Left ventricle myocardium superior (tissue), 1 donor: ENCODE measurements at places on chromosomes 6 and 20. TPM values are rescaled to one million over a fixed set of nuclear protein-coding genes. Genes with fewer than 3 reads are reported as not detected.

GRCh38 chr6:170402318-170403040 lies 95.9 kb downstream of the FAM120B start:
- no peak for DNase-seq

Gene SLC35D3
- not detected for total RNA-seq

Gene VEGFA
- 261 TPM for total RNA-seq

- DNase-seq, result no peak
Measured at GRCh38 chr20:54398814-54399213, 76.6 kb upstream of the DOK5 start.

DNA sequence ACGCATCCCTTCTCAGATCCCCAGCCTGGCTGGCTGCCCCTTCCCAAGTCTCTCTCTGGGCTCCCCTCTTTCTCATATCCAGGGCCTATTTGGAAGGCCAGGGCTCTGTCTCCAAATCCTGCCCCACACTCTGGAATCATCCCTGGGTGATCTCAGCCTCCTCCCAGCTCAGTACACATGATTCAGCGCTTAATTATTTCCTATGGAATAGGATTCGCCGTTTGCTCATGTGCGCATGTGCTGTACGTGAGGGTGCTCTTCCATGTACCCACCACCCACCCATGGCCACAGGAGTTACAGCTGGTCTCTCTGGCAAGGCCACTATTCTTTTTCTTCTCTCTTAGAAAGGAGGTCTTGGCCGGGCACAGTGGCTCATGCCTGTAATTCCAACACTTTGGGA lies 81.7 kb upstream of the FOXP4 start:
- no peak for DNase-seq

DNA sequence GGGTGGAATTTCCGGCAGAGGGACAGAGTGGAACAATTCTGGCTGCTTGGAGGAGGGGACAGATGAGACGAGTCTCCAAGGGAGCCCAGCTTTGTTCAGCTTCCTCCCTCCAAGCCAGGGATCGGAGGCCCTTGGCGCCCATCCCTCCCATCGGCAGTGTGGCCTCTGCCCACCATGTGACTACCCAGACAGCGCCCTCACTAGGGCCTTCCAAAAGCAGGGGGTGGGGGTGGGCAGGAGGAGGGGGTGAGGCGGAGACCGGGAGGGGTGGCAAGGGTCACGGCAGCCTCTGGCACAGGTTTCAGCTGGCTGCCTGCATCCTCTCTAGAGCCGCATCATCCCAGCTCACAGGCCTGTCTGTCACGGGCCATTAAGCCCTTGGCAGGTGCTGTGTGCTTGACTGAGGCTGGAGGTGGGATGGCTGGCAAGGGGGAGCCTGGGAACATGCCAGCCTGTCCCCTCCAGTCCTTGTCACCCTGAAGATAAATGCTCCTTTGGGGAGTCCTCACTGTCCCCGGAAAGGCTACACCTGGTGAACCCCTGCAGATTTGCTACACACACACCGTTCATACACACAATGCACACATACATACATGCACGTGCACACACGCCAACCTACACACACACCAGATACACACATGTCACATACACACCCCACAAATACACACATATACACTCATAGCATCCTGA lies 6.2 kb upstream of the FGD2 start:
- DNase-seq, result peak; percentile 37

DNA sequence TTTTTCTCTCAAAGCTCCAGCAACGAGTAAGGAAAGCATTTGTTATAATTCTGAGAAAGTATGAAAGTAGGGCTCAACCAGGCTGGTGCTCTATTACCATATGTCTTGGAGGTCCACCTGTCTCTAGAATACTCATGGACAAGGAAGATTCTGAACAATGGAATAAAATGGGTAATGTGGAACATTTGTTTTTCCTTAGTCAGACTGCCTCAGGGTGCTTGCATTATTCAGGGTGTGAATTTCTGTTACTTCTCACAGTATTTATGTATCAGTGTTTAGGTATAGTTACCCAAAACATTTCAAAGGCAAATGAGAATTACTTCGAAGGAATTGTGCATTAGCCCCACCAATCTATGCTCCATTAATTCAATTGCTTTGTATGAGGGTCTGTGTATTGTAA lies 586.2 kb upstream of the CITED2 start:
- DNase-seq, result no peak

DNA sequence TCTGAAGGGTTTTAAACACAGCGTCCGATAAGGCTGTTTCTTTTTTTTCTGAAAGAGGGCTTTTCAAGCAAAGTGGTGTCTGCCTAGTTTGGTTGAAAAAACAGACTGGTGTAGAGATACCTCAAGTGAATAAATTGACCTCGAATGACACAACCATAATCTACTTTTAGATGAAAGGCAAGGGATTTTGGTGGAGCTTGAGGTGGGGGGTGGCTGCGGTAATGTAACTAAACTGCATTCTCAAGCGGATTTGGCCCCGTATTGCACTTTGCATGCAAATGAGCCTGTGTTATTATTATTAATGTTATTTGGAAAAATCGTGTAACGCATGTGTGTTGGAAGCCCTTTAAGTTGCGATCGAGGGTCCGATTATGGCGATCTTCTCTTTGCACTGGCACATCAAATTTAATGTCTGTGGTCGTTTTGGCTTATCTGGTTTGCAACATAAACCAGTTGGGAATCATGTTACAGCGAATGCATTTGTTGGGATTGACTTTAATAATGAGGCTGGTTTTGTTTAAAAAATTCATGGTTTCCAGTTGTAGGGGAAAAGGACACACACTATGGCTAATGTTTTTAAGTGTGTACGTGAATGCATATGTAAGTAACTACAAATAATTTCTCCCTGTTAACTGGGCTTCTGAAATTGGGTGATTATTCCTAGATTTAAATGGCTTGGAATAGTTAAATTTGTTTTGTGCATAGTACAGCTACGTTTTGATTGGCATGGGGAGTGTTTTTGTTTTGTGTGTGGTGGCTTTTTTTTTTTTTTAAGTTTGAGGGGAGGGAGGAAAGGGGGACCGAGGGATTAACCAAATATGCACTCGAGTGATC lies 1.0 kb downstream of the JARID2 start:
- DNase-seq, result no peak

Gene PHACTR1
- total RNA-seq, result 124 TPM
